Colonic mucosa (tissue), 4 donors: ENCODE measurements at places on chromosomes 7 and 10. TPM values are rescaled to one million over a fixed set of nuclear protein-coding genes. Genes with fewer than 3 reads are reported as not detected.
A peak's percentile ranks its signal among the peaks of the same experiment; 100 is the strongest.

GRCh38 chr7:136523571-136523970, 344.9 kb upstream of the CHRM2 start:
- DNase-seq: no peak

The HOXA11 gene
- 3.7 TPM for total RNA-seq

GRCh38 chr7:21084286-21084685, 297.6 kb upstream of the SP8 start:
- no peak for DNase-seq

DNA sequence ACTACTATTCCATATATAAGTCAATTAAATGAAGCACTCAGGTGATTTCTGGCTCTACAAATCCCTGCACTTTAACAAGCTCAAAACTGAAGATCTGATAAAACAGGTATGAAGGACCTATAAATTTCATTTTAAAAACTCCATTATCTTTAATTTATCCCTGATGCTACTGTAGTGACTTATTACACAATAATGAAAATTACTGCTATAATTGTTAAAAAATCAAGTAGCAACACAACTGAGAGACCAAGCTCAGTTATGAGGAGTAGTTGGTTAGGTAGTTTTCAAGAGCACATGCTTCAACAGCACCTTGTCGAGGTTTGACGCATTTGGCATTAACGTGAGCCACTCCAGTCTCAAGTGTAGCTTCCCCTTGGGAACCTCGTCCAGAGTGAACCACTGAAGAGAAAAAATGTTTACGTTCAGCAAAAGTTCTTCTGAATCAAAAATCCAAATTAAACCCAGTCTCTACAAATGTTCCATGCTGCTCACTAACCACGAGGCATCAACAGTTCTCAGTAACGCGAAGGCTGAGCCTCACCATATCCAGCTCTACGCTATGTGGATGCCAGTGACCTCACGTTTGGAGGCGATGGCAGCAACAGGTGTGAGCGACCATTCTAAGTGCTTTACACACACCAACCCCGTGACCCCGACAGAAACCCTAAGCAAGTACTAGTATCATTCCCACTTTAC, 55.3 kb upstream of the NCAPG2 start:
- no peak for DNase-seq

GRCh38 chr10:35336921-35337823, 863 bp downstream of the CCNY start:
- DNase-seq: peak; percentile 45

The GPC2 gene
- total RNA-seq: 7.6 TPM

The PAPSS2 gene
- total RNA-seq: 279 TPM

DNA sequence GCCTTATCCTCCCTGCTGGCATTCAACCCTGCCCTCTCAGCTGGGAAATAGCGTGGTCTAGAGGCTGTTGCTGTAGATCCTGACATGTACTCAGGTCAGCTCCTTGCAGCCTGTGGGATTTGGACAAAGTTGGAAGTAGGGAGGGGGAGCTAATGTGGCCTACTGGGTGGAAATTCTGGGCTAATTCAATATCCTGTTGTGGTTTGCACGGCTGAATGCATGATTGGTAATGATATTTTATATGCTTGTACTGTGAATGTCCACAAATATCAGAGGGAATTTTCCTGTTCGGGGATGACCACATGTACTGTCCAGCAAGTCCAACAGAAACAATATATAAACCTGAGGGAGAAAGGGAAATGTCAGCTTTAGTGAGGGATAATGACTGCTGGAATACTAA, 22.1 kb upstream of the NPVF start:
- DNase-seq: no peak

The AKR1C3 gene
- 75.6 TPM for total RNA-seq
